Fibroblast of skin of left quadriceps (primary cell): ENCODE measurements at places on chromosomes 7 and 10.

GRCh38 chr10:96341219-96342182, 17.3 kb downstream of the OPALIN start:
- DNase-seq, result no peak

- no peak for DNase-seq
These were observed 181.8 kb downstream of the DNAJB6 start for GRCh38 chr7:157518514-157519175.

GRCh38 chr10:110226926-110227641, 19.7 kb downstream of the MXI1 start:
- no peak for DNase-seq

DNA sequence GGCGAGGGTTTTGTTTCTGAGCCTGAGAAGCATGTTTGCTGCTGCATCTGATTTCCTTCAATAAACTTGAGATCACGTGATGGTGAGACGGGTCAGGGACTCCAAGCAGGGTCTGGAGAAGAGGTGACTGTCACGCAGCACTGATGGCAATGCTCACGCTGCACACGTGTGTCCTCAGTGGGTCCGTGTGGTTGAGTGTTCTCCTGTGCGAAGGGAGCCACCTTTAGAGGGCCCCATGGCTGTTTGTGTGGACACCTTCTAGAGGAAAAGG, 100.4 kb downstream of the WDR37 start:
- no peak for DNase-seq

- no peak for DNase-seq
These were observed 85.9 kb downstream of the CDK6 start for GRCh38 chr7:92750447-92750839.

DNA sequence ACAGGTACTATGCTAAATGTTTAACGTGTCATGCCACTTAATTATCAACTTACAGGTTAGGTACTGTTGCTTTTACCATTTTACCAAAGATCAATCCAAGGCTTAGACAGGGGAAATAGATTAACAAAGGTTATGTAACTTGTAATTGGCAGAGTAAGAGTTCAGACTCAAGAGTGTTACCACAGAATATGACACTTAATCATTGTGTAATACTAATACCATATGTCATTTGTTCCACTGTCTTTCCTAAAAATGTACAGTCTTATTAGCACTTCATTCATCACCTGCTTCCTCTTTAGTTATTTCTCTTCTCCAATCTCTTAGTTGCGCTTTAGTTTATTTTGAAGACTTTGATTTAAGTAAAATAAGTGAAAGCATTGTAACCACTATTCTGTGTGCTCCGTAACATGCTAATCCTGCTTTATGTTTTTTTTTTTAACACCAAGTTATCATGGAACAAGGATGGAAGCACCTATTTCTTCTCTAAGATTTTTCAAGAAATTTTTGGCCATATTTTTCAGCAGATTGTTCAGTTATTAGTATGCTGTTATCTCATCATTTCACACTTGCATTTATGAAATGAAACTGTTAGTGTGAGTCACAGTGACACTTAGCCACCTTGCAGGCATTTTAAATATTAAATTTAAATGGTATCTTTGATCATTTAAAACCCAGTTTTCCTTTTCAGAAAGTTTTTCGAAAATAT, 197.3 kb downstream of the PHF14 start:
- no peak for DNase-seq

GRCh38 chr10:112209684-112210131, 26.1 kb upstream of the GPAM start:
- DNase-seq, result no peak

DNA sequence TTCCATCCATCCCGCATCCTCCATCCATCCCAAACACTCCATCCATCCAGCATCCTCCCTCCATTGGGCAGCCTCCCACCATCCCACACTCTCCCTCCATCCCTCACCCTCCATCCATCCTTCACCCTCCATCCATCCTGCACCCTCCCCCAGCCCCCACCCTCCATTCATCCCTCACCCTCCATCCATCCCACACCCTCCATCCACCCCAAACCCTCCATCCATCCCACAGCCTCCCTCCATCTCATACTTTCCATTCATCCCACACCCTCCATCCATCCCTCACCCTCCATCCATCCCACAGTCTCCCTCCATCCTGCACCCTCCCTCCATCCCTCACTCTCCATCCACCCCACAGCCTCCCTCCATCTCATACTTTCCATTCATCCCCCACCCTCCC, 60.4 kb downstream of the FOXI2 start:
- DNase-seq, result no peak

DNA sequence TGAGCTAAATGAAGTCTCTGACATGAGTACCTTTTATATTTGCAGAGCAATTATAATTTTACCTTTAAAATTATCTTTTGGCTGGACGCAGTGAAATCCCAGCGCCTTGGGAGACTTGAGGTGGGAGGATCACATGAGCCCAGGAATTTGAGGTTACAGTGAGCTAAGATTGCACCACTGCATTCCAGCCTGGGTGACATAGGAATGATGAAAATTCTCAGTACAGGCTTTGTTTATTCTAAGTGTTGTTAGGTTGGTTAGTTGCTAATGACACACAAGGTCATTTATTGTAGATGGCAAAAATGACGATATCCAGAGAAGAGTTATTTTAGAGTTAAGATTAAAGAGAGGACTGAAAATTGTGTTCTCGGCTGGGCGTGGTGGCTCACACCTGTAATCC, 87.6 kb downstream of the XRCC2 start:
- peak; percentile 1 for DNase-seq

DNA sequence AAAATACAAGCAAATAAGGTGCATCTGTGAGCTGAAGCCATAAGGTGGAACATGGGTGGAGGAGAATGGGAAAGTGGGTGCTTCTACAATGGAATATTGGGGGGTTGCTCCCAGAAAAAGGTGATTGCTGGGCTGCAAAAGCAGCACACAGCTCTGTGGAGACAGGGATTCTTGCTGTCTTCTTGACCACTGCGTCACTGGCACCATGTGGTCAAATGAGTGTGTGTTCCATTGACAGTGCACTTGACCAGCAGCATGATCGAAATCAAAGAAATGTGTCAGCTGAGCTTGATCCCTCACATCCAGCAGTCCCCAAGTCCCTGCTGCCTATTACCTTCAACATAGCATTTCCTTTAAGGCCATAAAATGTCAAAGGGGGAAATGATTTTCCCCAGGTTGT, 56.2 kb downstream of the GPR26 start:
- no peak for DNase-seq

DNA sequence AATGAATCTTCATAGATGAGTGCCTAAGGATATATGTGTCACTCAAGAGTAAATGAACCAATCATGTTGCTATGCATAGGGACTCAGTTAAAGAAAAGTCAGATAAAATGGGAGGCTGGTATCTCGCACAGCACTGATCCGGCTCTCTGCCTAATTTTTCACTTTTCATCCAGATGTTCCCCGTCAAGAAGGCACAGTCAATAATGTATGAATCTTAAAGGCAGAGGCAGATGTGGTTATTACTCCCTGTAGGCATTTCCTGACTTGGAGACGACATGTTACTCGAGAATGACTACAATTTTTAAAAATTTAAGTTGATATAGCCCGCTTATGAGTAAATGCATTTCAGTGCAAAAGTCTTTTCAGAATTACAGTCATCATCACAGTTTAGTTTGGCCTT, 113.6 kb downstream of the TBXAS1 start:
- no peak for DNase-seq

GRCh38 chr10:5147981-5148677, 36.8 kb downstream of the AKR1C8 start:
- no peak for DNase-seq
